ENCODE measurements at places on chromosomes 6 and 20.

DNA sequence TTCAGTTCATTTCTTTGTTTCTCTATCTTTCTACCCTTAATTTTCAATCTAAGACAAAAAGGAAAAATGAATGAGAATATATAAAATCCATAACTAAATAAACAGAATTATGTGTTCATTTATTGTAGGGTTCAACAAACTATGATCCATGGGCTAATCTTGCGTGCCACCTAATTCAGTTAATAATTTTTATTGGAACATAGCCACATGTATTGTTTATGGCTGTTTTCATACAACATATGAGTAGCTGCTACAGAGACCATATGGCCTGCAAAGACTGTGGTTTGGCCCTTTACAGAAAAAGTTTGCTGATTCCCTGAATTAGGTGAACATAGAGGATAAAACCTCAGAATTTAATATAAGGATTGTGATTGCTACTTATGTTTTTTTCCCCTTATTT lies 21.8 kb downstream of the SENP6 start:
- DNase-seq = no peak

DNA sequence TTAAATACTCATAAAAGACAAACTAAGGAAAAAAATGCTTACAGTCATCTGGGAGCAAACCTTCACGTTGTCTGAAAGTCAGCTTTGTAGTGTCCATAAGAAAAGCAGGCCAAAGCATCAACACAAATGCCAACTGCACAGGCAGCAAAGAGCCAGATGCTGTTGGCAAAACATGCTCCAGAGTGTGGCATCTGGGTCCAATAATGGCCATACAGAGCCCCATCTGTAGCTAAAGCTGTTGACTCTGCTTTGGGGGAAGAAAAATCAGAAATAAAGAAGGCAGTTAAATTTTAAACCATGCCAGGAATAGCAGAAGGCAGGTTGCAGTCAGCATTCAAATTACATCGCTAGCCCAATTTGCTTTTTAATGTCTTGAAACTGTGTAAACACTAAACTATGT lies 776.3 kb downstream of the EYS start:
- DNase-seq = no peak

- DNase-seq = no peak
Observed at GRCh38 chr6:132734694-132735236, 20.9 kb upstream of the VNN1 start.

DNA sequence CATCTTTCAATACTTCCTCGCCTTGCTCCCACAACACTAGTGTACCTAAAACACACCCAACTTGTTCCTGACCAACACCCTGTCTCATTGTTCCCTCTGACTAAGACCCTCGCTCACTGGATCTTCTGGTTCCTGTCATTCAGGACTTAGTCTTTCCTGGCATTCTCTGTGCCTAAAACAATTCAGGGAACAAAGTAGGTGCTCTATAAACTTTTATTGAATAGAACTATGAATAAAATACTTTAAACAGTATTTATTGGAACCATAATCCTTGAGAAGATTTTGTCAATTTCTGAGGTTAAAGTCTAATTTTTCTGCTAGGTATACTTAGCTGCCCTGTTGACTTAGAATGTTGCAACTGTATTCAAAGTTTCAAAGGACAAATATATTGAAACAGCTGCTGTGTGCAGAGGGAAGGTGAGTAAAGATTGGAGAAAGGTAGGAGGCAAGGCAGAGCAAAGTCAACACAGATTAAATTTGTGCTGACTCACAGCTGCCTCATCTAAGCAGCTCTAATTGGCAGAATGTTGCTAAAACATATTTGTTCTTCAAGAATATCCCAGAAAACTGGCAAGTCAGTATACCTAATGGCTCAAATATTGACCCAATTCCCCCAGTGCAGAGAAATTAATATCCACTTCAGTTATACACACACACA lies 37.6 kb downstream of the GSTA2 start:
- no peak for DNase-seq

DNA sequence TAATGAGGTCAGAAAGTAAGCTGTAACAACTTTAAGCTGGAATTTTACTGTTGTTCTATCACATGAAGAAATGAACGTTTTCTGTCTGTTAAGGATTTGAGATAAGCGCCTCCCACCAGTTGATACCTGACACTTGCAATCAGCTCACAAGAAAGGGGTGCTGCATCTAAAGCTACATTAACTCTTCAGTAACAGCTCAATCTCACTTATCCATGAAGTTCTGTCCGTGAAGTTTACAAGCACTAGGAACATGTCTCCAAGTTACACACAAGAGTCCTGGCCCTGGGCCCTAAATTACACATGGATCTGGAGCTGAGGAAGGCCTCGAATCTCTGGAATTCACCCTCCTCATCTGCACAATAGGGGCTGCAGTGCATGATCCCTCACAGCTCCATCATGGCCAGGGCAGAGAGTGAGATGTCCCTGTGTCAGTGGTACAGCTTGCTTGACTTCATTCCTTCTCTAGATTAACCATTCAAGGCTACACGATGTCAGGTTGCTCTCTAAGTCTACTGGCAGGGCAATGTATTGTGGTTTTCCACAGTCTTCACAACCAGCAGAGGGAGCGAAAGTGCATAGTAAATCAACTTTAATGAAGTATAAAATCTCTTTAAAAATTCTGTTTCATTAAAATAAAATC lies 182.4 kb upstream of the MCHR2 start:
- no peak for DNase-seq
